ENCODE measurements at places on chromosomes 7 and 10.
A peak's percentile ranks its signal among the peaks of the same experiment; 100 is the strongest.

DNA sequence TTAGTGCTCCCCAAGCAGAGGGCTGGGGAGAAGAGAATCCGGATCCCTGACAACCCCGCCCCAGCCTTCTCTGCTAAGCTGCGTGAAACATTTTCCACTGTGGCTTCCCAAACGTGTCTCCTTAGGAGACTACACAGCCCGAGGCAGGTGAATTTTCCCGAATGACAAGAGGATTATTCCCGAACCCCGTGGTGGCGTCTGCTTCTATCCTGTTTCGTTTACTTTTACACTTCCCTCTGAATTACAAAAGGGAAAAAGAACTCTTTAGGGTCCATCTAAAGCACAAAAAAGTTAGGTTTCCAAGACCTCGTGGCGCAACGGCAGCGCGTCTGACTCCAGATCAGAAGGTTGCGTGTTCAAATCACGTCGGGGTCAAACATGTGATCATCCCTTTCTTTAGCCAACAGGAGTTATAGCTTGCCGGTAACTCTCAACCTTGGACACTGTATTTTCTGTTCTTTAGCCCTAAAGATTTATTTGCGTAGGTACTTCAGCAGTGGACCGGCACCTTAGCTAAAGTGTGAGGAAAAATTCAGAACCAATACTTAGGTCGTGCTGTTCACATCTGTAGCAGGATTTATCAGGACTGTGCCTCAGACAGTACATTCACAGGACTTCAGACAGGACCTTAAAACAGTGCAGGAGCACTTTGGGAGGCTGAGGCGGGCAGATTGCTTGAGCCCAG lies 3.2 kb upstream of the ZNF789 start:
- DNase-seq: no peak

- DNase-seq: no peak
These were observed 68.1 kb upstream of the SFMBT2 start for GRCh38 chr10:7478727-7479457.

DNA sequence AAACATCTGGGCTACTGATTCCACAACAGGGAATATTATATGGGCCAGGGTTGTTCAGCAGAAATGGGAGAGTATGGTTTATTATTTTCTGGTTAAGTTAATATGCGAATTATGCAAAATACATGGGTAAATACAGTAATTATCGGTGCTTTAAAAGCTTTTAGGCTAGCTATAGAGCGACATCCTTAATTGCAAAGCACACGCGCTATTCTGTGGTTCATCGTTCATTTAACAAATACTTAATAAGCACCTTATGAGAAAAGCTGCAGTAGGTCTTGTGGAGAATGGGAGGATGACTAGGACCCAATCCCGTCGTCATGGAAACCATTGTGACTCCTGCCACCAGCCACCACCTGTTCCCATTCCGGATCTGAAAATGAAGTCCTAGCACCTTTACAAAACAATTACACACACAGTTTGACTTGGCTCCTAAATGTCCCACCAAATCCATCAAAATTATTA lies 623 bp upstream of the CEP41 start:
- DNase-seq: no peak

DNA sequence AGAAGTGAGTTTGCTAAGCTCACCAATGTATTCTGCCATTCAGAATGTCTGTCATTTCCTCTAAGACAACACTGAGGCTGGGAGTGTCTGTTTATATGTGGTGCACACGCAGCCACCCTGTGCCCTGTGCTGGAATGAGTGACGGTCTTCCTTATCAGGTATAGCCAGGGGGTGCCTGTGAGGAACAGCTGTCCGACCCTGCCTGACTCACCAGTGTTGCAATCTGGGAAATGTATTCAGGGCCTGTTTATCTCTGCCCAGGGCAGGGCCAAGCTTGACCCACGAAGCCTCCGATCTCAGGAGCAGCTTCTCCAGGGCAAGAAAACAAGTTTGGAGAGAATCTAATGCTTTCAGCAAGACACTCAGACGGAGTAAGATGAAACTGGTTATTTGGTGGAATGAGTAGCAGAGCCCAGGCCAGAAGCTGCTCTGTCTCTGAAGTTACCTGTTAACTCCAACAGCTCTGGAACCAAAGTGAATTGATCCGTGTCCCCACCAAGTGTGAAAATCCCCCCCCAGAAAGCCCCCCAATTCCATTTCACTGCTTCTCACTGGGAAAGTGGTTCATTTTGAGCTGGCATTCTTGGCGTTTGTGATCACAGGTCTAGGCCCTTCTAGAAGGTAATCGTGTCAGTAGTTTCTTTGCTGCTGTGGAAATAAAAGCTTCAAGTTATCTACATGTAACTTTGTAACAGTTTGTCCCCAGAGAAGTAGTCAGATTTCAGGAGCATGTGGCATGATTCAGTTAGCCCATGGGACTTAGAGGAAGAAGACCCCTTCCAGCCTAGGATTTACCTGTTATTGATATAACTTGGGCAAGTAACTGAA lies 6.1 kb upstream of the UBE2H start:
- DNase-seq: peak; percentile 33

- DNase-seq: no peak
These were observed 16.7 kb downstream of the CAMK2B start for GRCh38 chr7:44308596-44309270.
